ENCODE measurements at places on chromosomes 3 and 15. TPM values are rescaled to one million over a fixed set of nuclear protein-coding genes. Genes with fewer than 3 reads are reported as not detected.

GRCh38 chr3:57098418-57099310 is 38.2 kb downstream of the SPATA12 start:
- no peaks in the 10 kb centered on the region for H3K36me3 ChIP-seq
- no peaks in the 10 kb centered on the region for H3K27me3 ChIP-seq
- H3K4me3 ChIP-seq: no peak overlapping the region

The ARGFX gene
- not detected for total RNA-seq

- H3K27ac ChIP-seq: no peak overlapping the region
- H3K4me1 ChIP-seq: peaks cover 3% of the 10 kb centered on the region
- H3K27me3 ChIP-seq: peaks cover 71% of the 10 kb centered on the region
- no peak for DNase-seq
Measured at GRCh38 chr3:190492129-190492528, 21.8 kb upstream of the IL1RAP start.

GRCh38 chr15:91422797-91423196 is 322.7 kb downstream of the SV2B start:
- peaks cover 12% of the 10 kb centered on the region for H3K27me3 ChIP-seq
- peak overlapping the region; percentile 79 for H3K27ac ChIP-seq
- peaks cover 51% of the 10 kb centered on the region for H3K4me1 ChIP-seq
- H3K4me3 ChIP-seq: peak overlapping the region; percentile 42

DNA sequence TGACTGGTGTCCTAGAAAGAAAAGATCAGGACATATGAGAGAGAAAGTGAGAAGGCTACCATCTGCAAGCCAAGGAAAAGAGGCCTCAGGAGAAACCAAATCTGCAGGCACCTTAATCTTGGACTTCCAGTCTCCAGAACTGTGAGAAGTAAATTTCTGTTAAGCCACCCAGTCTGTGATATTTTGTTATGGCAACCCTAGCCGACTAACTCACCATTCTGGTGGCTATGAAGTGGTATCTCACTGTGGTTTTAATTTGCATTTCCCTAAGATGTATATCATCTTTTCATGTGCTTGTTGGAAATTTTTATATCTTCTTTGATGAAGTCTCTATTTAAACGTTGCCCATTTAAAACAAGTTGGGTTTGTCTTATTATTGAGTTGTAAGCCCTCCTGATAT is 40.6 kb downstream of the ILDR1 start:
- peaks cover 31% of the 10 kb centered on the region for H3K4me1 ChIP-seq
- peaks cover 11% of the 10 kb centered on the region for H3K27me3 ChIP-seq

GRCh38 chr3:142434503-142434902 is 13.3 kb downstream of the XRN1 start:
- H3K36me3 ChIP-seq: peaks cover 48% of the 10 kb centered on the region
- no peak overlapping the region for H3K4me3 ChIP-seq
- H3K27ac ChIP-seq: no peak overlapping the region
- no peaks in the 10 kb centered on the region for H3K27me3 ChIP-seq

DNA sequence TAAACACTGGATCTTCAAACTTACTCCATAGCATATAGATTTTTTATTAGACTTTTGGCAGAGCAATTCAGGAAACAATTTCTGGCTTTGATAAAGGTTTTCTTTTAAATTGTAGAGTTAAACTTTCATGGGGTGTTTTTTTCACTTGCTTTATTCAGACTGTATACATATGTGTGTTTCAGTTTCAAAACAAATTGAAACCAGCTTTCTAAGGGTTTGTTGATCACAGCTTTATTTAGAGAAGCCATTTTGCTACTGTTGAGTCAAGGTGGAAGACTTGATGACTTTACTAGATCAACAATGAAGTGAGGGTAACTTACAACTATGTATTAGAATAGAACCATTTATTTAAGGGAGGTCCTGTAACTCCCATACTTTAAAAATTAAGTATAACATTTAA is 6.2 kb downstream of the UBE2E1 start:
- no peaks in the 10 kb centered on the region for H3K27me3 ChIP-seq
- peaks cover 64% of the 10 kb centered on the region for H3K4me1 ChIP-seq
- H3K4me3 ChIP-seq: peak overlapping the region; percentile 81
- no peak for DNase-seq
- H3K36me3 ChIP-seq: peaks cover 58% of the 10 kb centered on the region

The CCR8 gene
- 7.9 TPM for total RNA-seq

- H3K27me3 ChIP-seq: peaks cover 2% of the 10 kb centered on the region
- H3K27ac ChIP-seq: no peak within 1 kb of the TSS
- no peaks in the 10 kb centered on the region for H3K36me3 ChIP-seq
- no peaks in the 10 kb centered on the region for H3K4me1 ChIP-seq
- no peak for DNase-seq
Measured at GRCh38 chr3:64224826-64225610, at the start of gene PRICKLE2. Gene PRICKLE2 (minus strand): TSS chr3:64225466. CDS start chr3:64198927, 26,539 bp downstream.

The GOLGA6L10 gene
- 1.1 TPM for total RNA-seq

GRCh38 chr3:148186881-148187280 is 510.8 kb upstream of the AGTR1 start:
- no peak overlapping the region for H3K27ac ChIP-seq
- no peak overlapping the region for H3K4me3 ChIP-seq
- H3K4me1 ChIP-seq: no peaks in the 10 kb centered on the region
- H3K36me3 ChIP-seq: no peaks in the 10 kb centered on the region
- H3K27me3 ChIP-seq: no peaks in the 10 kb centered on the region

- peaks cover 32% of the 10 kb centered on the region for H3K4me1 ChIP-seq
- H3K36me3 ChIP-seq: no peaks in the 10 kb centered on the region
- no peak overlapping the region for H3K27ac ChIP-seq
- DNase-seq: no peak
Measured at GRCh38 chr15:28936081-28936480, 50.3 kb downstream of the APBA2 start.

The NR2E3 gene
- total RNA-seq: not detected
